ENCODE measurements at places on chromosomes 6 and 20.
A peak's percentile ranks its signal among the peaks of the same experiment; 100 is the strongest.

GRCh38 chr20:19161336-19161735 lies 51.1 kb upstream of the SLC24A3 start:
- no peaks in the 10 kb centered on the region for H3K36me3 ChIP-seq
- no peaks in the 10 kb centered on the region for H3K27me3 ChIP-seq
- DNase-seq: no peak
- H3K4me1 ChIP-seq: no peaks in the 10 kb centered on the region
- H3K4me3 ChIP-seq: no peak overlapping the region

GRCh38 chr20:62765021-62765420 lies 31.3 kb upstream of the MRGBP start:
- H3K4me3 ChIP-seq: no peak overlapping the region
- H3K27ac ChIP-seq: no peak overlapping the region
- no peaks in the 10 kb centered on the region for H3K4me1 ChIP-seq
- no peaks in the 10 kb centered on the region for H3K36me3 ChIP-seq

DNA sequence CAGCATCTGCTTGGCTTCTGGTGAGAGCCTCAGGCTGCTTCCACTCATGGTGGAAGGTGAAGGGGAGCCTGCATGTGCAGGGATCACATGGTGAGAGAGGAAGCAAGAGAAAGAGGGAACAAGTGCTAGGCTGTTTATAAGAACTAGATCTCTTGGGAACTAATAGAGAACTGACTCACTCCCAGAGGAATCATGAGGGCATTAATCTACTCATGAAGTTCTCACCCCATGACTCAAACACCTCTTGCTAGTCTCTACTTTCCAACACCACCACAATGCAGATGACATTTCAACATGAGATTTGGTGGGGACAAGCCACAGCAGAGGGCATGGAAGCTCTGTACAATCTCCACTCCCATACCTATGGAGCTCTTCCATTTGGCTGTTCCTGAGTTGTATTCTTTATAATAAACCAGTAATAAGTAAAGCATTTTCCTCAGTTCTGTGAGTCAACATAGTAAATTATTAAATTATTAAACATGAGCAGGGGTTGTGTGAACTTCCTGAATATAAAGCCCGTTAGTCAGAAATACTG lies 524.1 kb upstream of the NRSN1 start:
- H3K36me3 ChIP-seq: no peaks in the 10 kb centered on the region
- no peaks in the 10 kb centered on the region for H3K27me3 ChIP-seq

- no peaks in the 10 kb centered on the region for H3K4me1 ChIP-seq
- no peak for DNase-seq
- H3K27me3 ChIP-seq: no peaks in the 10 kb centered on the region
- H3K36me3 ChIP-seq: no peaks in the 10 kb centered on the region
- no peak overlapping the region for H3K4me3 ChIP-seq
- no peak overlapping the region for H3K27ac ChIP-seq
Observed at GRCh38 chr20:7695051-7695495, 245.2 kb downstream of the HAO1 start.

DNA sequence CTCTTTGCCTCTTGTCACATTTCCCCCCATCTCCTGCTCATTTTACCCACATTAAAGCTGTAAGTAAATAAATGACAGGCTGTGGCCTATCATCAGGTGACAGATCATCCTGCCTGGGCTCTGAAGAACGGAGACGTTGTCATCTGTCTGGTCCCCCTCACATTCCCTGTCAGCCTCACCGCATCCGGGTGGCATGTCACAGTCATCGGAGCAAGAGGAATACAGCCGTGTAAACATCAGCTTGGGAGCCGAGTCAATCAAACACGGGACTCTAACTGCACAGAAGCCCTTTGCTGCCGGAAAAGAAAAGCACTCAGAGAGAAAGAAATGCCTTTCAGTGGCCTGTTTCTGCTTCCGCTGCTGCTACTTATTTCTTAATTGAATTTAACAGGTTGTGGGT lies 371.9 kb upstream of the ID4 start:
- no peak overlapping the region for H3K27ac ChIP-seq
- no peaks in the 10 kb centered on the region for H3K27me3 ChIP-seq
- no peaks in the 10 kb centered on the region for H3K4me1 ChIP-seq
- no peak overlapping the region for H3K4me3 ChIP-seq

DNA sequence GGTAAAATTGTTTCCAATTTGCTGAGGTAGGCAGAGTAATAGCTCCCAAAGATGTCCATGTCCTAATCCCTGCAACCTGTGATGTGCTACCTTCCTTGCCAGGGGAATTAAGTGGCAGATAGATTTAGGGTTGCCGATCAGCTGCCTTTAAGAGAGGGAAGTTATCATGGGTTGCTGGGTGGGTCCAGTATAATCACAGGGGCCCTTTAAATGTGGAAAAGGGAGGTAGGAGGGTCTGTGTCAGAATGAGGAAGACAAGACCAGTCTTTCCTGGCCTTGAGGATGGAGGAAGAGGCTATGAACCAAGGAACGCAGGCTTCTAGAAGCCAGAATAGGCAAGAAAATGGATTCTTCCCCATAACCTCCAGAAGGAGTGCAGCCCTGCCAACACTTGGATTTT lies 50.7 kb downstream of the CTCFL start:
- H3K27me3 ChIP-seq: no peaks in the 10 kb centered on the region
- no peaks in the 10 kb centered on the region for H3K36me3 ChIP-seq
- H3K4me1 ChIP-seq: peaks cover 6% of the 10 kb centered on the region
- H3K27ac ChIP-seq: no peak overlapping the region
- no peak for DNase-seq

GRCh38 chr20:55500130-55500529 lies 505.2 kb downstream of the CBLN4 start:
- H3K27ac ChIP-seq: no peak overlapping the region
- DNase-seq: no peak
- no peaks in the 10 kb centered on the region for H3K27me3 ChIP-seq
- H3K4me1 ChIP-seq: no peaks in the 10 kb centered on the region
- no peak overlapping the region for H3K4me3 ChIP-seq
- no peaks in the 10 kb centered on the region for H3K36me3 ChIP-seq

DNA sequence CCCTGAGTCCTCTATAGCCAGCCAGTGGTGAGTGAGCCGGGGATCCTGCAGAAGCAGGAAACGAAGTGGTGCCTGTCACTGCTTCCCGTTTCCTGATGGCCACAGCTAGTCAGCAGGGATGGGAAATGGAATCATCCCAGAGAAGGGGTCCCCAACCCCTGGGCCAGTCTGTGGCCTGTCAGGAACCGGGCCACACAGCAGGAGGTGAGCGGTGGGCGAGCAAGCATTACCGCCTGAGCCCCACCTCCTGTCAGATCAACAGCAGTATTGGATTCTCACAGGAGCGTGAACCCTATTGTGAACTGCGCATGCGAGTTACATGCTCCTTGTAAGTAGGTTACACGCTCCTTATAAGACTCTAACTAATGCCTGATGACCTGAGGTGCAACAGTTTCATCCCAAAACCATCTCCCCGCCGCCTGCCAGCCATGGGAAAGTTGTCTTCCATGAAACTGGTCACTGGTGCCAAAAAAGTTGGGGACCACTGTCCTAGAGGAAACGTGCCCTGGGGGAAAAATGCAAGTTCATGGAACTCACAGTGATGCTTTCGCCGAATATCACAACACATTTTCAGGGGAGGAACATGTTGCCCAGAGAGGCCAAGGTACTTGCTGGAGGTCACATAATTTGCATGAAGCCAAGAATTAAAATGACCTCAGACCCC lies 113.8 kb downstream of the JPH2 start:
- no peaks in the 10 kb centered on the region for H3K36me3 ChIP-seq
- H3K27ac ChIP-seq: no peak overlapping the region
- H3K4me3 ChIP-seq: no peak overlapping the region
- no peaks in the 10 kb centered on the region for H3K27me3 ChIP-seq

GRCh38 chr6:90369024-90369519 lies 72.4 kb upstream of the BACH2 start:
- no peak overlapping the region for H3K4me3 ChIP-seq
- H3K27me3 ChIP-seq: no peaks in the 10 kb centered on the region
- peak; percentile 98 for DNase-seq
- H3K36me3 ChIP-seq: no peaks in the 10 kb centered on the region

GRCh38 chr6:86192123-86192522 lies 549.4 kb upstream of the SYNCRIP start:
- H3K27me3 ChIP-seq: no peaks in the 10 kb centered on the region
- no peak overlapping the region for H3K27ac ChIP-seq
- no peak overlapping the region for H3K4me3 ChIP-seq
- H3K4me1 ChIP-seq: no peaks in the 10 kb centered on the region

DNA sequence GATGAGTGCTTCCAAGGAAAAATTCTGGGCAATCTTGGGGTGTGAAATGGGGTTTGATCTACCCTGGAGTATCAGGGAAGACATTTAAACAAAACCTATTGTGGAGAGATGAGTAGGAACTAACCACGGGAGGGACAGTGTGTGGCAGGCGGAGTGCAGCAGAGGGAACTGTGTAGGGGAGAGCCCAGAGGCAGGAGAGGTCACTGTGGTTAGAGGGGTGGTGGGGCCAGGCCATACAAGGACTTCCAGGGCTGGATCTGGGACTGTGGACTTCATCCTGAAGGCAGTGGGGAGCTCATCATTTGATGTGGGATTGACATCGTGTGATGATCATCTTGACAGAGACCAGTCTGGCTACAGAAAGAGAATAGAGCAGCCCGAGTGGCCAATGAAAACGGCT lies 89.0 kb downstream of the TOX2 start:
- H3K27ac ChIP-seq: no peak overlapping the region
- no peak for DNase-seq
- no peaks in the 10 kb centered on the region for H3K4me1 ChIP-seq
- H3K36me3 ChIP-seq: no peaks in the 10 kb centered on the region
- no peaks in the 10 kb centered on the region for H3K27me3 ChIP-seq

DNA sequence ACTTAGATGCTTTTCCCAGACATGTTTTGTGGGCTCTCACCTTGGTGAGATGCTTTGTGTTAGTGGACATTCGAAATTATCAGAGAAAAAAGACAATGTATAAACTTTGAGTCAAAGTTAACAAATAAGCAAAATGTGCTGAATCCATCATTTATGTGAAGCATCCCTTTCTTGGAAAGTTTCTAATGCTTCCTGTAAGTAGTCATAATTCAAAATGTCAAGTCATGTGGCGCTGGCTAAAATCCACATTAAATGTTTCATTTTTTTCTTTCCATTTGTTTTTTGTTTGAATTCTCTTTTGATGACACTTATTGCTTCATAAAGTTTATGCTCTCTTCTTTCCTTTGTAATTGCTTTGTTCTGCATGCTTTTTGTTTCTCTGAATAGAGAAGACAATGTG lies 107.2 kb upstream of the CENPW start:
- H3K4me3 ChIP-seq: no peak overlapping the region
- DNase-seq: no peak
- no peaks in the 10 kb centered on the region for H3K4me1 ChIP-seq

DNA sequence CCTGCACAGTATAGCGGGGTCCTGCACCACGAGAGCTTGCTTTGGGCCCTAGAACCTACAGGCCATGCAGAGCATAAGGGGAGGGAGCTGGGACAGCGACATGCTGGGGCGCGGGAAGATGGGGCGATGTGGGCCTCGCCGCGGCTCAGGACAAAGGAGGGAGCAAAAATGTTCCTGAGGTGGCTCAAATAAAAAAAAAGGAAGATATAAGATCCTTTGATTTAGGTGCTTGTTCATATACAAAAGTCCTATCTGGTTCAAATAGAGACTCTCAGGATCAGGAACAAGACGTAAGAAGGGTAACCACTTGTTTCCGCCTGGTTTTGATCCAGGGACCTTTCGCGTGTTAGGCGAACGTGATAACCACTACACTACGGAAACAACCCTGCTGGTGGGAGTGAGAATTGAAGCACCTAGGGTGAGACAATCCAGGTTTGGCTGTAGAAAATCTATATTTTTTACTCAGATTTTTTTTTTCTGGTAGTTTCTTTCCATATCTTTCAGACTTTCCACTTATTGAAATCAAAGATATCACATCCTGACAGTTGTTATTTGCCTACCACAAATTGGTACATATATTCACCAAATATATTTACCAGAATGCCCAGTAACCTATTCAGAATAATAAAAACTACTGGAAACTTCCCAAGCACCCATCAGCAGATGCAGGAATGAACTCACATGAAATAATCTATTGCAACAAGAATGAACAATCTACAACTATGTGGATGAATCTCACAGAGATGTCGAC lies 177.9 kb upstream of the ZNF184 start:
- no peaks in the 10 kb centered on the region for H3K4me1 ChIP-seq
- no peaks in the 10 kb centered on the region for H3K36me3 ChIP-seq
- DNase-seq: peak; percentile 95
- H3K27me3 ChIP-seq: no peaks in the 10 kb centered on the region

DNA sequence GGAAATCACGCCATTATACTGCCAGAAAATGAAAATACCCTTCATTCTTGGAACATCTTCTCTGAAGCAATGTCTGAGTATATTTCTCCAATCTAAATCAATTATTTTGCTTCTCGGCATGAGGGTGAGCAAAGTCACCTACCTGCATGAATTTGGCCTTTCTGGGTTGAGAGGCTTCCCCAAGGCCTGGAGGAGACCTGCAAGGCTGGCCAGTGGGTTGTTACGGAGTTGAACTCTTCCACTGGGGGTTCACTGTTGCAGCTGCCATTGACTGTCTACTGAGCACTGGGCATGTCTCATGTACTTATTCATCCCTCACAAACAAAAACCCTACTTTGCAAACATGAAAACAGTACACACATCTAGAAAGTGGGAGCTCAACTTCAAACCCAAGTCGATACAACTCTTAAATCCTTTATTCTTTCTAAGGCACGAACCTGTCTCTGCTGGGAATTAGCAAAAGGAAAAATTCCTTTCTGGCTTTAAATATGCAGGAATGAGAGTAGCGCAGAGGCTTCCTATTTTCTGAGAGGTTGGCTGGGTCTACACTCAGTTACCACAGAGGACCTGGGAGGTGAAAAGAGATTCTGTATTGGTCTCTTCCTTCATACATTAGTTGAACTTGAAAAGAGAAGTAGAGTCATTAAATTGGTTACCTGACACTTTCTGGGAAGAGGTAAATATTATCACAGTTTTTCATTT lies 87.6 kb upstream of the SGK1 start:
- no peak overlapping the region for H3K27ac ChIP-seq
- no peak overlapping the region for H3K4me3 ChIP-seq
- no peaks in the 10 kb centered on the region for H3K4me1 ChIP-seq
- H3K27me3 ChIP-seq: no peaks in the 10 kb centered on the region
- DNase-seq: peak; percentile 65
- no peaks in the 10 kb centered on the region for H3K36me3 ChIP-seq

- H3K36me3 ChIP-seq: no peaks in the 10 kb centered on the region
- H3K4me3 ChIP-seq: no peak overlapping the region
- no peaks in the 10 kb centered on the region for H3K27me3 ChIP-seq
- no peaks in the 10 kb centered on the region for H3K4me1 ChIP-seq
- peak; percentile 26 for DNase-seq
- no peak overlapping the region for H3K27ac ChIP-seq
Observed at GRCh38 chr20:54088430-54088829, 18.0 kb upstream of the BCAS1 start.

GRCh38 chr6:167547751-167548150 lies 222.9 kb downstream of the TTLL2 start:
- no peak overlapping the region for H3K27ac ChIP-seq
- no peak overlapping the region for H3K4me3 ChIP-seq
- no peaks in the 10 kb centered on the region for H3K36me3 ChIP-seq

- H3K4me3 ChIP-seq: no peak overlapping the region
- no peak overlapping the region for H3K27ac ChIP-seq
- no peaks in the 10 kb centered on the region for H3K27me3 ChIP-seq
- H3K4me1 ChIP-seq: no peaks in the 10 kb centered on the region
- DNase-seq: no peak
Observed at GRCh38 chr6:121260651-121261102, 73.6 kb downstream of the TBC1D32 start.

All from mesendoderm (in vitro differentiated cells).